ENCODE measurements at places on chromosomes 2 and 18. TPM values are rescaled to one million over a fixed set of nuclear protein-coding genes. Genes with fewer than 3 reads are reported as not detected.

SPRED2 gene
- 49.9 TPM for total RNA-seq

DNA sequence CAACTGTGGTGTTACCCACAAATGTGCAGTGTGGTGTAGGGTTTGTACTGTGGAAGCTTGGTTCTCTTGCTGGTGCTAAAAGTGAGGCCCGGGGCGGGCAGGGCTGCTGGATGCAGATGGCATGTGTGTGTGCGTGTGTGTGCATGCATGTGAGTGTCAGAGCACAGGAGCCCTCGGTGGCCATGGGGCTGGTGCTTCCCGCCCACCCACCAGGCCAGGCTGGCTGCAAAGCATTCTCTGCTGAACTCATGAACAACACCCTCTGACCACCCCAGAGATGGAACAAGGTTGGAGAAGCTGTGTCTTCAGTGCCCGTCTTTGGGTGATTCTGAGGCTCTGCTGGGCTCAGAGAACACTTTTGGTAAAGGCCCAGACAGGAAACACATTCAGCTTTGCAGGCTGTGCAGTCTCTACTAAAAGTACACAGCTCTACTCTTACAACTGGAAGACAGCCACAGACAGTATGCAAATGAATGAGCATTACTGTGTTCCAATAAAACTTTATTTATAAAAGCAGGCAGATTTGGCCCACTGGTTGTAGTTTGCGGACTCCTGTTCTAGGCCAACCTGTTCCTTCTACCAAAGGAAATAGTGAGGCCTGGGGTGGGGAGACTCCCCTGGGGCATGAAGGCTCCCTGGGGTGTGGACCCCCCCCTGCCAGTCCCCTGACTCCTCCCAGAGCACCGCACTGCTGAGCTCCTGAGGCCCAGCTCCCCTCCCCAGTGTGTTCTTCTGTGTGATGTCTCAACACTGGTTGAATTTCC, 225.3 kb upstream of the HDAC4 start:
- DNase-seq: no peak

DNA sequence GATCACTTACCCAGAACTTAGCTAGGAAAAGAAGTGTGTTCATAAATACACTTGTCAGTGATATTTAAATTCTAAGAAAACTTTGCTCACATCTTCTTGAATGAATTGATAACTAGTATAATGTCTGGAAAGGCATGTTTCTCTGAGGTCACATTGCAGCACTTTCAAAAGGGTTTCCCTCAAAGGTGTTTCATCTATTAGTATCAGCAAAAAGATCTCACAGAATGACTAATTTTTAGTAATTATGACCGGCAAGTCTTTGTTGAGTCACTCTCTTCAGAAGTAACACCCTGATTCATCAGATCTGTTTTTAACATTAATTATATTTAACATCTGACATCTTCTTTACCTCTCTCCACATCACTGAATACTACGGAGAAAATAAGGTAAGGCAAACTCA, 222.3 kb downstream of the IKZF2 start:
- no peak for DNase-seq

DNA sequence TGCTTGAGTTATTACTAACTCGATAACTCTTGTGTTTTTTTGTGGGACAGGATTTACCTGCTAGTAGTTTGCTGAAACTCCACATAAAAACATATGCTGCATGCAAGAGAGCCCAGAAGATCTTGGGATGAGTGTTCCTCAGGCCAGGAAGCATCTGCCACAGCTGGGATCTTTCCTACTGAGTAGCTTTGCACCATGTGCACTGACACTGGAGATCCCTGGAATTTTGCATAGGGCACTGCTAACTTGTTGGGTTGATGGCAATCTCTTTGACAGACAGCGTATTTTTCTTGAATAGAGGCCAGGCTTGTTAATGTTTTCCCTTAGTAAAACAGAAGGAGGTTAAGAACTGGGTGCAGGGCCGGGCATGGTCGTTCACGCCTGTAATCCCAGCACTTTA, 808 bp upstream of the SERPINB11 start:
- no peak for DNase-seq

SERPINB3 gene
- not detected for total RNA-seq

DNA sequence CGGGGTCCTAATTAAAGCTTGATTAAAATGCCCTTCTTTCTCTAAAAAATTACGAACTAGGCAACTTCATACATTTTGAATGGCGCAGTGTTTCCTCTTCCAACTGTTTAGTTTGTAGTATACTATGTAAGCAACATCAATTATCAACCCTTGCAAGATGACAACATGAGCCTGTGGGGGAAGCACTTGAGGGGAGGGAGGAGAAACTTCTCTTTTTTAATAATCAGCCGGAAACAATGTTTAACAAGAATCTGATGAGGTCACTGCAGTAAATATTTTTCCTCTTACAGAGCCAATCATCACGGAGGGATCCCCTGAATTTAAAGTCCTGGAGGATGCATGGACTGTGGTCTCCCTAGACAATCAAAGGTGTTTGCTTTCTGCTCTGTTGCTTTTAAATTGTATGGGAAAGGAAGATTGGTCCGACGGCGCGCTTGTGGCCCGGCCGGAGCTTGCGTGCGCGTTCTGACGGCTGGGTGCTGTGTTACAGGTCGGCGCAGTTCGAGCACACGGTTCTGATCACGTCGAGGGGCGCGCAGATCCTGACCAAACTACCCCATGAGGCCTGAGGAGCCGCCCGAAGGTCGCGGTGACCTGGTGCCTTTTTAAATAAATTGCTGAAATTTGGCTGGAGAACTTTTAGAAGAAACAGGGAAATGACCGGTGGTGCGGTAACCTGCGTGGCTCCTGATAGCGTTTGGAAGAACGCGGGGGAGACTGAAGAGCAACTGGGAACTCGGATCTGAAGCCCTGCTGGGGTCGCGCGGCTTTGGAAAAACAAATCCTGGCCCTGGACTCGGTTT, 5.3 kb upstream of the DLX1 start:
- no peak for DNase-seq

GRCh38 chr2:122322815-122323214, 567.4 kb downstream of the TSN start:
- DNase-seq: no peak

GRCh38 chr2:27735263-27735904, 36.1 kb upstream of the MRPL33 start:
- DNase-seq: no peak

DNA sequence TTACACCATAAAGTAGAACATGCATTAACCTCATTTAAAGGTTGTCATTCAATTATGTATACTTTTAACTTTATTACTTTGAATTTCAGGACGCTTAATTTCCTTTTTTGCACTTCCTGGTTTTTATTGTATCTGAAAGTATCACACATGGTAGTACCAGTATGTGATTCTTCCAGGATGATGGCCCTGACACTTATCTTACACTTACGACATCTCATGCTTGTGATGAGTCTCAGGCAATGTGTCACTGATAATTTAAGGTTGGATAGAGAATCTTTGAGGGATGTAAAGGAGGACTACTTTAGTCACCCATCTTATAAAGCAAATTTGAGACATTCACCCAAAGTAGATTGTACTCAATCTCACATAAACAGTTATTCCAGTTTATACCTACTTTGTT, 74.9 kb downstream of the ABCA12 start:
- DNase-seq: no peak

GRCh38 chr2:142834021-142834420, 43.4 kb upstream of the KYNU start:
- DNase-seq: no peak

GRCh38 chr2:132780651-132781050, 110.6 kb upstream of the LYPD1 start:
- DNase-seq: no peak

- DNase-seq: no peak
These were observed 21.1 kb downstream of the INPP5D start for GRCh38 chr2:233081232-233081730.

- no peak for DNase-seq
These were observed 237.0 kb downstream of the HDAC4 start for GRCh38 chr2:239163688-239164334.

CDH19 gene
- total RNA-seq: not detected

DNA sequence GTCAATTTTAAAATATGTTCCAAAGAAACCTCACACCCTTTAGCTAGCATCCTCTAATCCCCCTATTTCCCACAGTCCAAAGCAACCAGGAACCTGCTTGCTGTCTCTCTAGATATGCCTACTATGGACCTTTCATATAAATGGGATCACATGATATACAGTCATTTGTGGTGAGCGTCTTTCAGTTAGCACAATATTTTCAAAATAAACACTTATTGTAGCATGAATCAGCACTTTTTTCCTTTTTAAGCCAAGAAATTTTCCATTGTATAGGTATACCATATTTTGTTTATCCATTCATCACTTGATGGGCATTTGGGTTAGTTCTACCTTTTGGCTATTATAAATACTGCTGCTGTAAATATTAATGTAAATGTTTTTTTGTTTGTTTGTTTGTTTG, 223.0 kb upstream of the DOK6 start:
- no peak for DNase-seq

NT5C1B gene
- not detected for total RNA-seq

DNA sequence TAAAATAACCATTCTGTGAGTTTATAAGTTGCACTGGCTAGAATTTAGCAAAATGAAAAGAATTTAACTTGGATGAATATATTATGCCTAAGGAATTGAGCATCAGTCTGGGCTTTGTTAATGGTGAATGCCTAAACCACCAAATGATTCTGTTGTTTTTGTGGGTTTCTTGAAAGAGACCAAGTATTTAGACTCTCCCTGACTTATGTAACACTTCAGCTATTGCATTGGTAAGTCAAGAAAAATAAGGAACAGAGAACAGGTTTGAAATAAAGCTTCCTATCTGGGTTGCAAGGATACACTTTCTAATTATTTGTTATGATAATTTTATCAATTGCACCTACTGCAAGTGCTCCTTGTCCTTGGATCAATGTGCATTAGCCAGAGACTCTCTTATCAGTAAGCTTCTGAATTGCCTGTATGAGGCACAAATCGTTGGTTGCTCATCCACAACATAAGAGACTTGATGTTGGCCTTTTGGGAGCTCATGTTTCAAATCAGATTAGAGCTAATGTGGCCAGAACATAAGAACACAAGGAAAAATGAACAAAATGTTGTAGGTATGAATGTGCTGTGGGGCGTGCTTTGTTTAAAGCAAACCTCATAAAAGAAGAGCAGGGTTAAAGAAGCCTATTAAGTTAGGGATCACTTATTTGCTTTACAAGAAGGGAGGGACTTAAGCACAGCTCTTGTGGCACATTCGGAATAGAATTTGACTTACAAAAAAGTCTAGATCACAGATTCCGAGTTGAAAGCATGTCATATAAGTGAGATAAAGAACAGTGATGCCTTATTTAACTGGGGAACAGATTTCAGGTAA, 37.2 kb downstream of the PRKCE start:
- no peak for DNase-seq

- DNase-seq: peak; percentile 80
These were observed 21.2 kb downstream of the GRB14 start for GRCh38 chr2:164599954-164600589.
